ENCODE measurements at places on chromosomes 6 and 20.

DNA sequence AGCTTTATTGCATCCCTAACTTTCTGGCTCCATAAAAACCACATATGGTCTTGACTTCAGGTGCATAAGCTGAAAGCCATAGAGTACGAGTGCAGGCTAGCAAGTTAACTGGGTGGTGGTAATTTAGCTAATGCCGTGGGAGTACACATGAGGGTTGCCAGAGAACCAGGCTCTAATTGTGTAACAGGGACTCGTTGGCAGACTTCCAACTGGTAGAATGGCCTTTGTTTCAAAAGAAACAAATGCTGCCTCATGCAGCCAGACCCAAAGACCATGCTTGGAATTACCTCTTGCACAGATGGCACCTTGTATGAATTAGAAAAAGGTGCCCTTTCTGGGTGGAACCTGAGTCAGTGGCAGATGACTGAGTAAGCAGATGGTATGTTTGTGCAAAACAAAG lies 73.2 kb downstream of the LY86 start:
- DNase-seq = peak; percentile 72

GRCh38 chr6:83183082-83183828 lies 9.8 kb downstream of the PGM3 start:
- DNase-seq = peak; percentile 94

DNA sequence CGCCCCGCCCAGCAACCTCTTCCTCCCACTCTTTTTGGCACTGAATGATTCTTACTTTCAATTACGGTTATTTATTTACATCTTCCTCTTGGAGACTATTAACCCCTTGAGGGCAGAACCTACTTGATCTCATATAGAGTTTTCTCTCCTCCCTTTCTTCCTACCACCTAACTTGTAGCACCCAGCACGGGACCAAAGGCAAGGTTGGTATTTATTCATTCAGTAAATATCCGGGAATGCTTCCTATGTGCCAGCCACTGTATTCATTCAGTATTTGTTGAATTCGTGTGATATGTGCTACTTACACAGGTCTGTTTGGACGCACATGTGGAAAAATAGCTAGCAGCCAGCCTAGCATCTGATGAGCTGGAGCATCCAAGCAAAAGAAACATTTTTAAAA lies 1.3 kb upstream of the CNKSR3 start:
- no peak for DNase-seq

GRCh38 chr6:16274483-16274882 lies 36.1 kb downstream of the GMPR start:
- no peak for DNase-seq

- peak; percentile 95 for DNase-seq
Observed at GRCh38 chr6:159038914-159039884, 5.6 kb downstream of the TAGAP start.

- DNase-seq = no peak
Observed at GRCh38 chr6:144548536-144548935, 263.4 kb downstream of the UTRN start.

GRCh38 chr20:20548527-20549266 lies 163.7 kb downstream of the RALGAPA2 start:
- DNase-seq = peak; percentile 98

GRCh38 chr6:39911513-39912125 lies 22.6 kb downstream of the MOCS1 start:
- DNase-seq = no peak

GRCh38 chr6:93047033-93047432 lies 372.3 kb downstream of the EPHA7 start:
- no peak for DNase-seq

DNA sequence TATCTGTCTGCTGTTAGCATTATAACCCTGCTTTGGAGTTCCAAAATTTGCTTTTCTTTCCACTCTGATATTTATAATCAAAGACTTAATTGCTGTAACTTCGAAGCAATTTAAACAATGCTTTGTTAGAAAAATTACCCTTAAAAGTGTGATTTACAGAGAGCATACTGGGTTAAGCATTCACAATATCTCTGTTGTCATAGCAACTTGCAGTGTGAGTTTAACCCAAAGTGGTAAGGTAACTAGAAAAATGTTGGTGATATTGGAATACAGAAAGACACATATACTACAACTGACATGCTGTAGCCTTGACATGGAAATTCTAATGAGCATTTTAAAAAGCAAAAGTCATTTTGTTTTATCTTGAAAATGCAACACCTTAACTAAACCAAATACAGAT lies 70.4 kb upstream of the SMLR1 start:
- DNase-seq = no peak

DNA sequence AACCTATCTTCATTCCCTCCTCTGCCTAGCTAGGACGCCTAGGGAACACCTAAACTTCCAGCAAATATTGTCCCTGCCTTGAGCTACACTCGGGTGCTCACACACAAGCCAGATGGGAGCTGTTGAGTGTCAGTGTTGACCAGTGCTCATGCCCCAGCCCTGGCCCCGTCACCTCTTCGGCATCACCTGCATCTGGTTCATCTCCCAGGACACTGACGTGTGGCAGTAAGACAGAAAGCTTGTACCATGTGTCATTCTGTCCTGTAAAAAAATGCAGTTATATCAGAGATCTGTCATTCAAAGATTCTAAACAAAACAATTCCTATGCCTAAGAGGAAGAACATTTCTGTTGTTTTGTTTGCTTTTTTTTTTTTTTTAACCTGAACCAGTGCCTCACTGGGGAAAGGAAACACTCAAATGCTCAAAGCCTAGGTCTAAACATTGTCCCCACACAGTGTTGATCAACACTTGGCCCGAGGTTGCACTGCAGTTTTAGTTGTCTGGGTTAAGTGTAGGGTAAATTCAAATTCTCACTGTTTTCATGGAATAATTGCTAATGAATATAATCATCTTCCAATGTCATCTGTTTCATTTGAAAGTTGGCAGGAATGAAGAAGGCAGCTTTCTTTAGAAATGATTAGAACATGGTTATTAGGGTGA lies 102.7 kb upstream of the SASH1 start:
- DNase-seq = peak; percentile 12

GRCh38 chr6:32118782-32119628 lies 9.0 kb downstream of the ATF6B start:
- peak; percentile 89 for DNase-seq

DNA sequence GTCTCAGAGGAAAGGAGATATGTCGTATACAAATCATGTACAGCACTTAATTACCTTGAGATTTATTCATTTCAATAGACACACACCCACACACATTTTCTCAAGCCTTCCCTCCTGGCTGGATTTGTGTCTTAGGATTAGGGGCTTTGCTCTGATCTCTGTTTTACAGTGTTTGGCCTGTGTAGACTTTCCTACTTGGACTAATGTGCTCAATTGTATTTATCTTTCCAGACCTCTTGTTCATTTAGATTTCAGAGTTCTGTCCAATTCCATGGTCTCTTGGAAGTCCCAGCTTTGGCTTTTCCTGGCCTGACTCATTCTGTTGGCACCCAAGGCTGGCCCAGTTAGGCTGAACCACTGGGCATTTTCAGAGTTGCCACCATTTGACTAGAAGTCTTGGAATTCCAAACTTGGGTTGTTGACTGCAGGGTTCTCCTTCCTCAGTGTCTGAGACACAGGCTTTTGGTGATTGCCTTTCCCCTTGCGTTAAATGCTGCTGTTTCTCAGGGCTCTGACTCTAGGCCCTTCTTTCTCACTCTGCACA lies 8.9 kb upstream of the RFPL4B start:
- peak; percentile 16 for DNase-seq

DNA sequence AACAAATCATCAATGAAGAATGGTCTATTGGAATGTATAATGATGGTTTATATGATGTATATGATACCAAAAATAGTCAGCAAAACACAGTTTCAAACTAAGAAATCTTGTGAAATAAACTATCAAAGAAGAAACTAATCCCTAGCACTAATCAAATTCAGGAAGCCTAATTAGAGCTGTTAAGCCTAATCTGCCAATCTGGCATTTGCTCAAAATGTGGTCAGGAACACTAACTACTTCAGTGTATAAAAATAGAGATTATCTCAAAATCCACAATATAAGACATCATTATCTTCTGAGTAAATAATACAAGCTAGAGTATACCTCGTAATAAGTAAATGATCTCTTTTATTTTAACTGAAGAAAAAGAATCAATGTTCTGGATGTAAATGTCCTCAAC lies 12.8 kb upstream of the AKAP7 start:
- no peak for DNase-seq

DNA sequence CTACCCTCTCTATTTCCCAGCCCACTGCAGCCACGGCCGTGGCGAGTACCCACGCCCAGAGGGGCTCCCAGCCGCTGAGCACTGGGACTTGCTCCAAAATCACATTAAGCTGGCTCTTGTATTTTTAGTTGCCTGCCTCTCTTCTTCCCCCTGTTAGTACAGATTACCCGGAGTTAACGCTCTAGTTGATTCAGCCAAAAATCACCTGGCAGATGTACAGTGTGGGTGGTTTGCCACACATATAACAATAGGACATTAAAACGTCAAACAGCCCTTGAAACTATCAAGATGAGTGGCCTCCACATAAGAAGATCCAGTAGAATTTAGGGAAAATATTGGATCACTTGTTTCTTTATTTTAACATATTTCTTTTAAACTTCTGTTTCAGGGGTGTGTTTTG lies 268.8 kb upstream of the PRDM1 start:
- no peak for DNase-seq

DNA sequence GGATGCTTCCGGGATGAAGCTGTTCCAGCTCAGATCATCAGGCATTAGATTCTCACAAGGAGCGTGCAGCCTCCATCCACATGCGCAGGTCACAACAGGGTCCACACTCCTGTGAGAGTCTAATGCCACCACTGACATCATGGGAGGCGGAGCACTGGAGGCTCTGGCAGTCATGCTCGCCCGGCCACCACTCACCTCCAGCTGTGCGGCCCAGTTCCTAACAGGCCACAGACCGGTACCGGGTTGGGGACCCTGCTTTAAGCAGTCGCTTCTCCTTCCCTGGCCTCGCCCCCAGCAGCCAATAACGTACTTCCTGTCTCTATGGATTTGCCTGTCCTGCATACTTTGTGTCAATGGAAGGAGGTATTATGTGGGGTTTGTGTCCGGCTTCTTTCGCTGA lies 236.8 kb downstream of the TAF4 start:
- no peak for DNase-seq

DNA sequence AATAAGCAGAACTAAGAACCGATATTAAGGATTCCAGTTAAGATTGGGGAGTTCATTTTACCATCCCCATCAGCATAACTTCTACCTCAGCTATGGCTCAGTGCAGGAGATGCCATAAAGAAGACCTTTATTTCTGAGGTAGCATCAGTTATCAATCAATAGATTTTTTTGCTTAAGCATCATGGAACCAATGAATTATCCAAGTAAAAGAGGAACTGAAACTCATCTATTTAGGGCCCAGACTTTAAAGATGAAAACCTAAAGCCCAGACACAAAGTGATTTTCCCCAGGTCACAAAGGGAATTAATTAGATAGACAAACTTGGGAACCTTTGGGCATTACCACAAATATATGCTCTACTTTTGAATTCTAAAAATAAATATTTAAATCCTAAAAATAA lies 59.2 kb upstream of the TINAG start:
- no peak for DNase-seq

GRCh38 chr6:32081168-32081990 lies 27.8 kb downstream of the TNXB start:
- peak; percentile 47 for DNase-seq

- DNase-seq = no peak
Observed at GRCh38 chr20:16944745-16945144, 196.6 kb downstream of the OTOR start.

DNA sequence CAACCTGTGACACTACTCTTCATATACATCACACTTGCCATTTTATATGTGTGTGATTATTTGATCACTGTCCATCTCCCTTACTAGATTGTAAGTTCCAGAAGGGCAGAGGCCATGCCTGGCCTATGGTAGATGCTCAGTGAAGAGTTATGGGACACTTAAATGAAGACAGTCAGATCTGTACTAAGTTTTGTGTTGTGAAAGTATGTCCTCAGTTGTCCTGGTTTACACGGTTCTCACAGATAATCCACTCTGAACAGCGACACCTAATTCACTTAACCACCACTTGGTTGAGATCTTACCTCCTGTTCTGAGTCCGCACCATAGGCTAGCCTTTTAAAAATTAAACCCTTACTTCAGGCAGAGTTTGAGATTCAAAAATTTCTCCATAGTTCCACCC lies 434.1 kb upstream of the SOX4 start:
- DNase-seq = no peak

DNA sequence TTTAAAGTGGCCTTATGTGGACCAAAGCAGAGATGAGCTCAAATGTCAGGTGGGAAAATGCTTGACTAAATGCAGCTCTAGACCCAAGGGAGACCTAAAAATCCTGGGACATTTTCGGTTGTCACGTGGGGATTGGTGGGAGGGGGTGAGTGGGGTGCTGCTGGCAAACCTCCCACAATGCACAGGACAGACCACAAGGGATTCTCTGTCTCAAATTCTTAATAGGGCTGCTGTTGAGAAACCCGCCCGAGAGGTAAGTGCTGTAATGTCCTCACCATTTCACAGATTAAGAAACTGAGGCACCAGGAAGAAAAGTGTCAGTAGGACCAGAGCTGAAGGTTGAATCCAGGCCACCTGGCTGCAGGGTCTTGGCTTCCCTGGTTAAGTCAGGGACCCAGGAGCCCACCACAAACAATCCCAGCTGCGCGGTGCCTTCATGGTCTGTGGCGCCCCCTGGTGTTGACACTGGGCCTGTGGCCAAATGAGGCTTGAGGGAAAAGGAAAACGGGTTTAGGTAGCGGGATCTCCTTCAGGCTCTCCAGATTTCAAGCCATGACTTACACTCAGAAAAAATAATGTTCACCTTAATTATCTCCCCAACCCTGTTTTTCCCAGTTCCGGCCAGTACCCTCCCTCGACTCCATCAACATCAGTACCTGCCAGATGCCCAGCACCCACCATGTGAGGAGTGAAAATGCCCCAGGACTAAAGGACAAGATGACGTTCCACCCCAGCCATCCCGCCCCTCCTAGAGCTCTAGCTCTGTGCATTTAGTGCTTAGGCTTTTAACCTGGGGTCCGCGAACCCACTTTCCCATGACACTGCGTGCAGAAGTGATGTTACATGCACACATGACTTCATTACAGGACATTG lies 7.2 kb downstream of the HLA-G start:
- DNase-seq = peak; percentile 23
